ENCODE measurements at places on chromosomes 4 and X.

GRCh38 chrX:24728530-24728929 is 34.8 kb downstream of the POLA1 start:
- DNase-seq, result no peak

GRCh38 chr4:4564522-4564921 is 22.7 kb upstream of the STX18 start:
- no peak for DNase-seq

DNA sequence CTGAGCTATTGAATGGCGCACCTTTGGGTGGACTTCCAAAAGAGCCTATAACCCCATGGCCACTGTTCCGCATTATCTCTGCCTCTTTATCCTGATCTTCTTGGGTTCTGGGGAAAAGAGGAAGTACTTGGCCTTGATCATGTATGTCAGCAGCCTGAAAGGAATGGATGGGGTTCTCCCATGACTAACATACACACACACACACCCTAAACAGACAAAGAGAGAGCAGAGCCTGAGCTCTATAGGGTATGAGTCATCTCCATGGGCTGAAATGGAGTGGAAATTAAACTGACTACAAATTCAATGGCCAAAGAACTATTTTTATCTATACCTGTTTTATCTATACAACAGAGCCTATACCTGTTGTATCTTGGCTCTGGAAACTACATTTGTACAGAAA is 141.5 kb upstream of the MTMR8 start:
- peak; percentile 3 for DNase-seq

DNA sequence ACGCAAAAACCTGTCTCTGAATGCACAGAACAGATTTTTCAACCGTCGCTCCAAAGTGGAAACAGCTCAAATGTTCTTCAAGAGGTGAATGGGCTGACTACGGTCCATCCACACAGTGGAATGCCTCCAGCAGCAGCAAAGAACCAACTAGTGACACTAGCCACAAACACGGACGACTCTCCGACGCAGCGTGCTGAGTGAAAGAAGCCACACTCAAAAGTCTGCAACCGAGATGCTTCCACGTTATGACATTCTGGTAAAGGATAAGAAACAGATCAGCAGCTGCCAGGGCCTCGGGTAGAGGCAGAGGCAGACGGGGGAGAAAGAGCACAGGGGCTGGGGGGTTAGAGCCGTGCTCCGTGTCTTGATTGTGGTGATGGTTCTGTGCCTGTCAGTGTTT is 125.2 kb downstream of the AFAP1 start:
- no peak for DNase-seq

GRCh38 chrX:154739952-154740465 is 10.9 kb downstream of the GAB3 start:
- DNase-seq, result peak; percentile 46

DNA sequence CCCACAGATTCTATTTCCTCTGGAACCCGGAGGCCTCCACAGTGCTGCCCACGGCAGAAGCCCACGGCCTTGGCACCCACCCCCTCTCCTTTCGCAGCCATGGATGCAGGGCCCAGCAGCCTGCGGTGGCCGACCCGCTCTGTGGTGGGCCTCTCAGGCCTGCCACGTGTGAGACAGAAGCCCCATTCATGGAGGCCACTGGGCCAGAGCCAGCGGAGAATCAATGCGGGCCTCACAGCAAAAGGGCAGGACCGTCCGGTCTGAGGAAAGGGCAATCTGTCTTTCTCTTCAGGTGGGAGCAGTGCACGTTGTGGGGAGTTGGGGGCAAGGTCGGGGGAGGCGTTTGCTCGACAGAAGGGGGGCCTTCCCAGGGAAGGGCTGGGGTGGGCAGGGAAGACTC is 8.4 kb upstream of the HAUS7 start:
- no peak for DNase-seq

DNA sequence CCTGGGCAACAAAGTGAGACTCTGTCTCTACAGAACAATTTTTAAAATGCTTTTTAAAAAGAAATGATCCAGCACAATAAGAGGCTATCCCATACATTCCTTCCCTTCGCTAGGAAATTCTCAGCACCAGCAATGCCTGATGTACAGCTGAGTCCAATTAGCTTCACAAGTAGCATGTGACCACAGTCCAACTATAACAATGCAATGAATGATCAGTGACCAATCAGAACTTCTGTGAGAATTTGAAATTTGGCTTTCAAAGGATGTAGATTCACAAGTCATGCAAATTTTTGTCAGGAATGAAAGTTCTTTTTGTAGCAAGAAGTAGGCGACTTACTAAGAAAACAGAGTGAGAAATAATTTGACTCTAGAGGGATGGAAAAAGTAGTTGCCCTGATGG is 278.5 kb upstream of the UGT8 start:
- no peak for DNase-seq

DNA sequence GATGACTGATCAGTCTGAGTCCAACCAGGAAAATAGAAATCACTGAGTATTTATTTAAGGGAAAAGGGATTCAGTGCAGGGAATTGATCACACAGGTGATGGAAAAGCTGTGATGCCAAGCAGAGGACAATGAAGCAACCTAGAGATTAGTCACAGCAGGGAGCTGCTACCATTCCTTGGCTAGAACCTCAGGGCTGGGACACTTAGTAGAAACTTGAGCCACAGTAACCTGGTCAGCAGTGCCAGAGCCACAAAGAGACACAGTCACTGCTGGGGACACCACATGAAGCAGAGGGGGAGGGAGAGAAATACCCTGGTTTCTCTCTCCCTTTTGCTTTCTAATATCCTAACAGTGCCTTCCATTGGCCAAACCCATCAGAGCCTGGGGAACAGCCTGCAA is 38.7 kb downstream of the RTL9 start:
- no peak for DNase-seq

- no peak for DNase-seq
Measured at GRCh38 chr4:24160358-24160757, 270.5 kb upstream of the PPARGC1A start.

DNA sequence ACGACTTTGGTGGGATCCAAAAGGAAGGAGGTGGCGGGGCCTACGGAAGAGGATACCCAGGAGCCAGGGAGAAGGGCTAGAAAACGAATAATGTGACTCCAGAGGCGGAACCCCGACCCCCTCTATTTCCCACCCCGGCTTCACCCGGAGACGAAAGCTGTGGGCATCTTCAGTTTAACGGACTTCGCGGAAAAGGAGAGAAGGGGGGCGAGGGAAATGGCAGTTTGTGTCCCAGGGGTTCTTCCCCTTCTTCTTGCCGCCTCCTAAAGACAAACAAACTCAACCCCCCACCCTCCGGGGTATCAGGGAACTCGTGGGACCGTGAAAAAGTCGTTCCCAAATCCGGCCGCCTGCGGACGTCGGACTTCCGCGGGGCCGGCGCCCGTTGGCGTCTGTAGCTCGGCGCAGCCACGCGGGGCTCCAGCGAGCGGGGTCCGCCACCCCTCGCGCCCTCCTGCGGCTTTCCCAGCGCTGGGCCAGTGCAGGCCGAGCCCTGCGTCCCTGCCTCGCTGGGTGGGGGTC is 3.6 kb upstream of the LEF1 start:
- no peak for DNase-seq

- no peak for DNase-seq
Measured at GRCh38 chrX:150736475-150736874, 43.3 kb downstream of the MTMR1 start.

DNA sequence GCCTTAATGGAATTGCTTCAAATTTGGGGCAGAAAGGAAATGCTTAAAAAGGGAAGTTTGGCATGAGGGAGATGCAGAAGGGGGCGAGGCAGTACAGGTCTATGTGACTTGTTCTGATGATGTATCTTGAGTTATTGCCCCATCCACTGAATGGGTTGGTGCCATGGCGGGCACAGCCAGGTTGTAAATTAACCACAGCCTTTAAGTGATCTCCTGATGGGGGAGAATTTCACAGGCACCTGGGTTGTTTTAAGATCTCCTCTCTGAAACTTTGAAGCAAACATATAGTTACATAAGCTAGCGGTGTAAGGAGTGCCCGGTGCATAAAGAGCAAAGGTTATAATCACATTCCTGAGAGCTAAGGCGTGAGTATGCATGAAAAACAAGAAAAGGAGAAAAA is 37.0 kb downstream of the NPY5R start:
- DNase-seq, result peak; percentile 42

DNA sequence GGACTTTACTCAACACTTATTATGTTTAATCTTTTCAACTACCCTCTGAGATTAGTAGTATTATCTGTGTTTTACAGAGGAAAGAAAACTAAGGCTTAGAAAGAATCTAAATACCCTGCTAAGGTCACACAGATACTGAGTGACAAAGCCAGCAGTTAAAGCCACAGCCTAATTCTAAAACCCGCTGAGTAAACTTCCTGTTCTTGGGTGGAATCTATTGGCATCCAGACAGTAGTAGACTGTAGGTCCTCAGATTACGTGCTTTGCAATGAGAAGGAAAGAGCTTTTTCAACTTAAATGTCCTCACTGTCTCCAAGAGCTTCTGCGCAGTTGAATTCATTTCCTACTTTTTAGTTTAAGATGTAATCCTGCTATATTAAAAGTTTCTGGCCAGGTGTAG is 126.0 kb downstream of the TENM3 start:
- DNase-seq, result no peak

- DNase-seq, result peak; percentile 92
Measured at GRCh38 chrX:78653118-78653822, 5.9 kb downstream of the RTL3 start.

DNA sequence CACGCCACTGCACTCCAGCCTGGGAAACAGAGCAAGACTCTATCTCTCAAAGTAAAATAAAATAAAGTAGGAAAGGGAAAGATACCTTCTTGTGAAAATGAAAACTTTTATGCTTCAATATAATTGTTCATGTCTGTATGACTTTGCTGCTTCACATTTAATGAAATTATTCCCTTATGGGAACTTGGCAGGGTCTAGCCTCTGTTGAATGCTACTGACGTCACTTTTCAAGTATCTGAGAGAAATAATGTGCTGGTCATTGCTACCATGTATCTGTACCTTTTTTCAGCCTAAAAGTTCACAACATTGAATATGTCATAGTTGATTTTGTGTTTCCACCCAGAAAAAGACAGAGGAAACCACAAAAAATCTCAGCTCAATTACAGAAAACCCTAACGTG is 65.2 kb downstream of the PRDM5 start:
- DNase-seq, result no peak

GRCh38 chr4:113169368-113169767 is 119.9 kb downstream of the ANK2 start:
- DNase-seq, result no peak

DNA sequence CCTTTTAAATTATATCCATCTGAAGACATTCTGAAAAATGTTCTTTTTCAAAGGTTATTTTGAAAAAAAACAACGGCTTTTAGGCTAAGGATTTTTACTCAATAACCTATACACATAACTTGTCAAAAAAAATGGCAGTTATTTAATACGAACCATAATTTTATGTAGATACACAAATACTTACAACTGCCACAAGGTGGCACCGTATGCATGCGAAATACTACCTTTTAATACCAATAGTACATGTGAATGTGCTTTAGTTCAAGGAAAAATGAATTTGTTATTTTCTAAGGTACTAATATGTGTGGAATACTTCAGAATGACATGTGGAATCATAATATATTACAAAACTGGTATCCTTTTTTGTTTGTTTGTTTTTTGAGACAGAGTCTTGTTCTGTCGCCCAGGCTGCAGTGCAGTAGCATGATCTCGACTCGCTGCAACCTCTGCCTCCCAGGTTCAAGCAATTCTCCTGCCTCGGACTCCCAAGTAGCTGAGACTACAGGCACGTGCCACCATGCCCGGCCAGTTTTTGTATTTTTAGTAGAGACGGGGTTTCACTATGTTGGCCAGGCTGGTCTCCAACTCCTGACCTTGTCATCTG is 4.6 kb upstream of the MAD2L1 start:
- peak; percentile 63 for DNase-seq

DNA sequence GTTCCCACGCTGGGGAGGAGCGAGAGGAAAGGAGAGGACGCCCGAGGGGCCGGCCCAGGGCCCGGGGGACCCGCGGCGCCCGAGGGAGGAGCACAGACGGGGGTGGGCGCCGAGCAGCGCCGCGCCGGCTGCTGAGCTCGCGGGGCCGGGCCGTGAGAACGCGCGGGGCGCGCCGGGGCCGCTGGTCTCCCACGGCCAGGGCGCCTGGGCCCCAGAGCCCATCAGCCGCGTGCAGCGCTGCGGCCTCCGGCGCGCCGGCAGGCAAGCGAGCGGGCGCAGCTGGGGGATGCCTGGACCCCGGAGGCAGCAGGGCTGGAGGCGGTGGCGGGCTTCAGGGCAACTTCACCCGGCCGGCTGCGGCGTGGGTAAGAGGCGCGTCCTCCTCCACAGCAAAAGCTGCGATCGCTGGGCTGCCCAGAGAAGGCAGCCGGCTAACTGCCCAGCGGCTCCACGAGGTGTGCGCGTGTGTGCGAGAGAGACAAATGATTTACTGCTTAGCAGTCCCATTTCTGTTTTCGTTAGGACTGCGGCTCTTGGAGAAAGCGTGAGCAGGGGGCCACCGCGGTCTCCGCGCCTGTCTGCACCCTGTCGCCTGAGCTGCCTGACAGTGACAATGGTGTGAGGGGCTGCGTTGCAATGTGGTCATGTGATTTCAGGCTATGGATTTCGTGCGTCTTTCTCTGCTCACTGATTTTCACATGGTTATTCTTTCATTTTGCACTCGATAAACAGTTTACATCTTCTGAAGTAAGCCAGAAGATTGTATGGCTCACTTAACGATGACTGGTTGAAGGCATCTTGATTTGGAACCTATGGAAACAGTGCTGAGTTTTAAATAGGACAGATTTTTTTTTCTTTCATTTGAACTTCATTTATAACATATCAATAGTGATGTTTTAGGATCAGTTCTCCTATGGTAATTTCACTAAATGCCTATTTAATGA is 1.2 kb downstream of the GUCY1A1 start:
- DNase-seq, result peak; percentile 87

DNA sequence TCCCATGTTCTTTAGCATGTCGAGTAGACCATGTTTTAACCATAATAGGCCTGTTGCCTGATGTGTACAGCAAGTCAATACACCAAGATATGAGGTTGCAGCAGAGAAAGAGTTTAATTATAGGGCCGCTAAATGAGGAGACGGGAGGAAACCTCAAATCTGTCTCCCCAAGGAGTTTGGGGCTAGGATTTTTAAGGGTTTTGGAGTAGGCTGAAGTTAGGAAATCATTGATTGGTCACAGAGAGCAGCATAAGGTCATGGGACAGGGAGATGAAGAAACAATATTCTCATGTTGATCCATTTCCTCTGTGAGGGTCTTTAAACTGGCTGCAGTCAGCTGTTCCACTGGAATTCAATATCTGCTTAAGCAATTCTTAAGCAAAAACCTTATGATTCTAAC is 160.2 kb upstream of the GALNT7 start:
- DNase-seq, result no peak

GRCh38 chr4:113434247-113434587 is 327.3 kb downstream of the CAMK2D start:
- DNase-seq, result no peak

GRCh38 chrX:110086916-110087484 is 84.1 kb downstream of the TMEM164 start:
- no peak for DNase-seq

DNA sequence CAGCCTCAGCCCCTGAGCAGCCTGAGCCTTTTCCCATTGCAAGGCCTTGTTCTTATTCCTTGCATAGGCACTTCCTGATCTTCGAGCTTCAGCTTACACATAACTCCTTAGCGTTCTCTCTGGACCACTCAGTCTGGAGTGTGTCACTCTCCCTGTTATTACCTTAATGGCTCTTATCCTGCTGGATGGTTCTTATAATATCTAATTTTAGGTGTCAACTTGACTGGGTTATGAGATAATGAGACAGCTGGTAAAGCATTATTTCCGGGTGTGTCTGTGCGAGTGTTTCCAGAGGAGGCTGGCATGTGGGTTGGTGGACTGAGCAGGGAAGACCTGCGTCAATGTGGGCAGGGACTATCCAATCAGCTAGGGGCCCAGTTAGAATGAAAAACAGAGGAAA is 75.7 kb downstream of the HAUS3 start:
- DNase-seq, result no peak
